ENCODE measurements at places on chromosomes 11 and 22.

- H3K27me3 ChIP-seq = no peaks in the 10 kb centered on the region
- DNase-seq = no peak
- no peak overlapping the region for H3K27ac ChIP-seq
- H3K4me1 ChIP-seq = no peaks in the 10 kb centered on the region
- no peak overlapping the region for H3K4me3 ChIP-seq
Observed at GRCh38 chr11:24697522-24698111, 200.8 kb downstream of the LUZP2 start.

DNA sequence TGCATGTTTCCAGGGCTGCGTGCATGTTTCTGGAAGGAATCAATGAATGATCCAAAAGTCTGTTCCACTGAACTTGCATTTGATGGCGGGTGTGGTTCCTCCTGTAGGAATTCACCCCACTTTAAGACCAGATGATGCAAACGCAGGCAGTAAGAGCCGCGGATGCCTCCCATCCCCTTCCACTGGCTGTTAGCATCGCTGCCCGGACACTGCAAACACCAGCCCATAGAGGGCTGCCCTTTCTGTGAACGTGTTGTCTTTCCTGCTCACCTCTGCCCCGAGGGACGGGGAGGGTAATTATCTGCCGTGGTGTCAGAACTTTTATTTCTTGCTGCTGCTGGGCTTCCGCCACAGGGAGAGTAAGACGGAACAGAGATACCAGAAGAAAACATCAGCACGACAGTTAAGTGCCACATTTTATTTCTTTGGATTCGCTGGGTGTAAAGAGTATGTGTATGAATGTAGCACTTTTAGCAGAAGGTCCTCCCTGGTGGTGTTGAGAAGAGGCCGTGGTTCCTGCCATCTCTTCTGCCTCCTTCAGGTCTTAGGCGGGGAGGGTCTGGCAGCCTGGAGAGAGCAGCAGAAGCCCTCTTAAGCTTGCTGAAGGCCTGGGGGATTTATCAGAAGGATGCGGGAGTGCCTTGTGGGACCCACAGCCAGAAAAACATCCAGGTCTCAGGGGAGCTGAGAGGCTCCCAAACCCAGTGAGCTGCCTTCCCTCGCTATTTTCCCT lies 53.2 kb upstream of the NECTIN1 start:
- no peak overlapping the region for H3K4me3 ChIP-seq
- no peaks in the 10 kb centered on the region for H3K27me3 ChIP-seq
- peaks cover 6% of the 10 kb centered on the region for H3K4me1 ChIP-seq
- DNase-seq = no peak
- H3K27ac ChIP-seq = no peak overlapping the region

DNA sequence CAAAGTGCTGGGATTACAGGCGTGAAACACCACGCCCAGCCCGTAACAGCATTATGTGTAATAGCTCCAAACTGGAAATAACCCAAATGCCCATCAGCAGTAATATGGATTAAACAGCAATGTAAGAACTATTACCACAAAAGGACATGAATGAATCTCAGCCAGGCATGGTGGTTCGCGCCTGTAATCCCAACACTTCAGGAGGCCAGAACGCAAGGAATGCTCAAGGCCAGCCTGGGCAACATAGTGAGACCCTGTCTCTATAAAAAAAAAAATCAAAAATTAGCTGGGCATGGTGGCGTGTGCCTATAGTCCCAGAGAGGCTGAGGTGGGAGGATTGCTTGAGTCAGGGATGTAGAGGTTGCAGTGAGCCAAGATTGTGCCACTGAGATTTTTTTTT lies 3.1 kb upstream of the DPF2 start:
- no peak for DNase-seq
- peaks cover 6% of the 10 kb centered on the region for H3K4me1 ChIP-seq
- H3K36me3 ChIP-seq = no peaks in the 10 kb centered on the region
- no peak overlapping the region for H3K4me3 ChIP-seq
- H3K27me3 ChIP-seq = no peaks in the 10 kb centered on the region
- H3K27ac ChIP-seq = no peak overlapping the region

DNA sequence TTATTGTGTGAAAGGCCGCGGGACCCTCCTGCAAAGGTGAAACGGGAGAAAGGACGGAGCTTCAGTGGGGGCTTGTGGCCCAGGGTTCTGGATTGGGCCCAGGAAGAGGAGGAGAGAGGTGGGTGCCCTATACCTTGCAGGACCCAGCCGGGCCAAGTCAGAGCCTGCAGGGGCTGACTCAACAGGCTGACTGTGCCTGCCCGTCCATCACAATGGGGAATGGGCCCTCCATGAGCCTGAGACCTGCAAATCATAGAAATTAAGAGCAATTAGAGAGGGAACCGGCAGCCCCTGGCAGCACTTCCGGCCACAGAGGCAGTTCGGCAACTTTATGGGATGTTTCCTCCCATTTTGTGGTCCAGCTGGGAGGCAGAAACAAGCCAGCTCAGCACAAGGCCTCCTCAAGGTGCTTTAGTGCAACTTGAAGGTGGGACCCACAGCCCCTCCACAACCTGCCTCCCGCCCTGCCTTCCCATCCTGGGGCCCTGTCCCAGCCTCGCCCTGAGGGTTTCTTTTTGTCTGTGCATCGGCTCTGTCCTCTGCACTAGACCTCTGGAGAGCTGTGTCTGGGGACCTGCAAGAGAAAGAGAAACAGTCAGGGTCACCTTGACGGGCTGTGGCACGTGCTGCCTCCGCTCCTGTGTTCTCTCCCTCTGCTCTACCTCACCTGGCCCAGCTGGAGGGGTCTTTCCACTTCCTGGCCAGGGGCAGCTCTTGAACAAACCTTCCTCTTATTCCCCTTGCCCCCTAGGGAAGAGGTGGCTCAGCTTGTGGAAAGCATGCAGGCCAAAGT lies 19.1 kb upstream of the NECTIN1 start:
- H3K36me3 ChIP-seq = no peaks in the 10 kb centered on the region
- H3K27ac ChIP-seq = no peak overlapping the region
- peaks cover 3% of the 10 kb centered on the region for H3K4me1 ChIP-seq
- H3K27me3 ChIP-seq = no peaks in the 10 kb centered on the region

GRCh38 chr11:134015556-134015955 lies 53.3 kb upstream of the JAM3 start:
- no peak overlapping the region for H3K4me3 ChIP-seq
- DNase-seq = no peak
- H3K27ac ChIP-seq = no peak overlapping the region
- H3K36me3 ChIP-seq = no peaks in the 10 kb centered on the region
- no peaks in the 10 kb centered on the region for H3K27me3 ChIP-seq

- peaks cover 45% of the 10 kb centered on the region for H3K4me1 ChIP-seq
- H3K4me3 ChIP-seq = peak overlapping the region; percentile 75
- no peaks in the 10 kb centered on the region for H3K27me3 ChIP-seq
- DNase-seq = peak; percentile 80
- H3K36me3 ChIP-seq = no peaks in the 10 kb centered on the region
Observed at GRCh38 chr22:49936018-49936972, 17.9 kb downstream of the CRELD2 start.
